ENCODE measurements at places on chromosomes 5 and 9. TPM values are rescaled to one million over a fixed set of nuclear protein-coding genes. Genes with fewer than 3 reads are reported as not detected.
A peak's percentile ranks its signal among the peaks of the same experiment; 100 is the strongest.

DNA sequence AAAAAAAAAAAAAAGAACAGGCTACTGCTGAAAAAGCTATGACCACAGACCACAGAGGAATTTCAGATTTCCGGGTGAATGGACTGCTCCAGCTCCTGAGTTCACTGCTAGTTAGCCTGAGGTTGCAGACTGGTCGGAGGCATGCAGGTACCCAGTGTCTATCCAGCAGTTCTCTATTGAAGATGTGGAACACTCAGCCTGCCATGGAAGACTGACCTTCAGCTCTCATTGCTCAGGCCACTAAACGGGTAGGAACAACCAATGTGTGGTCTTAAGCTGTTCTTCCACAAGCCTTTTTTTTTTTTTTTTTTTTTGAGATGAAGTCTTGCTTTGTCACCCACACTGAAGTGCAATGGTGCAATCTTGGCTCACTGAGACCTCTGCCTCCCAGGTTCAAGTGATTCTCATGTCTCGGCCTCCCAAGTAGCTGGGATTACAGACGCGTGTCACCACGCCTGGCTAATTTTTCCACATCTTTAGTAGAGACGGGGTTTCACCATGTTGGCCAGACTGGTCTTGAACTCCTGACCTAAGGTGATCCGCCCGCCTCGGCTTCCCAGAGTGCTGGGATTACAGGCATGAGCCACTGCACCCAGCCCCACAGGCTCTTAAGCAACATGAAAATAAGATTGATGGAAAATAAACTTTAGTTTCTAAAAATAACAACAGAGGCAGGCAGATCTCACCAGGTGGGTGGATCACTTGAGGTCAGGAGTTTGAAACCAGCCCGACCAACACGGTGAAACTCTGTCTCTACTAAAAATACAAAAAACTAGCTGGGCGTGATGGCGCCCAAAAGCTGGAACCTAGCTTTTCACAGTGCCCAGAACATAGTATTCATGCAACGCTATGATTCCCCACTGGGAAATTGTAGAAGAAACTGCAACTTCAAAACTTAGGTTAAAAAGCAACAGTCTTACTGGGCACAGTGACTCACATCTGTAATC lies 20.0 kb upstream of the NPM1 start:
- DNase-seq: no peak

- DNase-seq: no peak
Observed at GRCh38 chr9:87138128-87139040, 191.1 kb upstream of the GAS1 start.

DNA sequence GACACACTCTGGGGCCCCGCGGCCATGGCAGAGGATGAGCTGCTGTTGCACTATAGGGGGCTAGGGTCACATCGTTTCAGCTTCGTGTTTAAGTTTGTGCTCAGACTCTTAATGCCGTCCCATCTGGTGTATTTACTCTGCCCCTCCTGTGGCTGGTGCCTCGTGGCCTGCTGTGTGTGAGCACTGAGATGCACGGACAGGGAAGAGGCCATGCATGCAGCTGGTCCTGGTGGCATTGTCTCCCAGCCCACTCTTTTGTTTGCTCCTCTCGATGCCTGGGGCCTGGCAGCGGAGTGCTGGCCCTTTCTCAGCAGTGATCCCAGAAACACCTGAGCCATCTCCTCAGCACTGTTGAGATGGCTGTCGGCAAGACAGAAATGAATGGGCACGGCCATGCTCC lies 30.0 kb upstream of the PHF2 start:
- DNase-seq: no peak

- DNase-seq: peak; percentile 98
Observed at GRCh38 chr9:130712564-130713285, 19.1 kb downstream of the EXOSC2 start.

DNA sequence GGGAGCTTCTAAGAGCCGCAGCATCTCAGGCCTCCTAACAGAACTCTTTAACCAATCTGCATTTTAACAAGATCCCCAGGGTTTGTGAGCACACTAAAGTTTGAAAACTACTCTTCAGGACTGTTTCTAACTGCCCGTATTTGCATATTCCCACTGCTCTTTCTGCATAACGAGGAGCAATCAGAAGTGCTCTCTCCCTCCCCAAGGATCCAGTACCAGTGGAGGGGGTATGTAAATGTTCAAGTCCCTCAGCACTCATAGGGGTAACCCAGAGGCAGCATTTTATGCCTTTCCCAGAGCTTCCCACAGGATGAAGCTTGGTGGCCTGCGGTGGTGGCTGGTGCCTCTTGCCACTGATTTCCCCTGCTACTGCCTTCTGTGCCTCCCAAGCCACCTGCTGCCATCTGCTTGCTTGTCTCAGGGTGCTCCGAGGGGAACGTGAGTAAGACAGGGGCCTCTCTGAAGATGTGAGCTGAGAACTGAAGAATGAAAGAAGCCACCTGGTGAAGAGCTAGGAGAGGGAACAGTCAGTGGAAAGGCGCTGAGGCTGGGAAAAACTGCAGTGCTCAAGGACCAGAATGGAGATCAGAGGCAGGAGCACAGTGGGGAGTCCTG lies 30.0 kb upstream of the PPP1R2B start:
- DNase-seq: peak; percentile 13

GRCh38 chr5:142281966-142282365 lies 42.9 kb downstream of the SPRY4 start:
- no peak for DNase-seq

BSPRY gene
- 18.0 TPM for total RNA-seq

DNA sequence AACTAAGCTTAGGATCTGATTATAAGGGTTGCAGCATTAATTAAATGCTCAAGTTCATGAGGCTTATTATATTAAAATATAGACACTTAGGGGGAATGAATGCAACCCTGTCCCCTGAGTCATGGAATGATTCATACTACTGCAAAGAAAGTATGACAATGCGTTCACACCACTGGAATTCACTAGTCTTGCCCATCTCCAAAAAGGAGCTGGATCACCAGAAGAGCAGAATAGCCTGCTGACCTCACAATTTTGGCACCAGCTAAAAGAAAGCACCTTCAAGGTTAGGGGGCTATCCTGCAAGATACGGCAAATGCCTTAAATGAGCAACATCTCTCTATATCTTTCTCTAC lies 32.0 kb upstream of the TMED7 start:
- DNase-seq: no peak

- no peak for DNase-seq
Observed at GRCh38 chr5:97529354-97529985, 346.4 kb upstream of the RIOK2 start.

GBGT1 gene
- 13.5 TPM for total RNA-seq

C9orf40 gene
- total RNA-seq: not detected

- DNase-seq: no peak
Observed at GRCh38 chr5:62960781-62961180, 382.2 kb downstream of the LRRC70 start.

DNA sequence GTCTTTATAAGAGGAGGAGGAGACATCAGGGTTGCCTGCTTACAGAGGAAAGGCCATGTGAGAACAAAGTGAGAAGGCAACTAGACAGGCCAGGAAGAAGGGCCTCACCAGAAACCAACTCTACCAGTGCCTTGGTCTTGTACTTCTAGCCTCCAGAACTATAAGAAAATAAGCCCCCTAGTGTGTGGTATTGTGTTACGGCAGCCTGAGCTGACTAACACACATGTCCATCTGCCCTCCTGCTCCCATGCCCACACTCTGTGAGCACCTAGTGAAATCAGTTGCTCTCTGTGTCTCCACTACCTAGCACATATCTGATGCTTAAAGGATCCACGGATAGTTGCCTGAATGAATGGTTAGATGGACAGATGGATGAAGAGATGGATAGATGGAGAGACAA lies 6.9 kb downstream of the AK3 start:
- DNase-seq: no peak

GRCh38 chr9:137380606-137381005 lies 42.4 kb downstream of the EXD3 start:
- DNase-seq: no peak

GRCh38 chr9:33852216-33852826 lies 35.4 kb downstream of the UBE2R2 start:
- DNase-seq: peak; percentile 81

GRCh38 chr5:142314109-142314508 lies 10.7 kb downstream of the SPRY4 start:
- no peak for DNase-seq

DNA sequence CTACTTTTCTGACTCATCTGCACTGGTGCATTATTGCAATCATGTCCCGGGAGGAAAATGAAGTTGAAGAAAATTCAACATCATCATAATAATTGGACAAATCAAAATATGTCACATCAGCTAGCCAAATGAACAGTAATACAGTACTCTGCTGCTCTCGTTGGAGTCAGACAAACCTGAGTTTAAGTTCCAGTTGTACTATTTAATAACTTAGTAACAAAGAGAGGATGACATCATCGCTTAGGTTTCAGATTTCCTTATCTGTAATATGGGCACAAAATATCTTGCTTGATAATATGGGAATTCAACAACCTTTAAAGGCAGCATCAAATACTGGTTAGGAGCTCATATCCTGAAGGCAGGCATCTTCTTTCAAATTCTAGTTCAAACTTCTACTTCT lies 1248.9 kb upstream of the ACO1 start:
- DNase-seq: no peak

ZNF483 gene
- total RNA-seq: 2.2 TPM

CDC20B gene
- total RNA-seq: not detected

PLK2 gene
- 35.8 TPM for total RNA-seq

DNA sequence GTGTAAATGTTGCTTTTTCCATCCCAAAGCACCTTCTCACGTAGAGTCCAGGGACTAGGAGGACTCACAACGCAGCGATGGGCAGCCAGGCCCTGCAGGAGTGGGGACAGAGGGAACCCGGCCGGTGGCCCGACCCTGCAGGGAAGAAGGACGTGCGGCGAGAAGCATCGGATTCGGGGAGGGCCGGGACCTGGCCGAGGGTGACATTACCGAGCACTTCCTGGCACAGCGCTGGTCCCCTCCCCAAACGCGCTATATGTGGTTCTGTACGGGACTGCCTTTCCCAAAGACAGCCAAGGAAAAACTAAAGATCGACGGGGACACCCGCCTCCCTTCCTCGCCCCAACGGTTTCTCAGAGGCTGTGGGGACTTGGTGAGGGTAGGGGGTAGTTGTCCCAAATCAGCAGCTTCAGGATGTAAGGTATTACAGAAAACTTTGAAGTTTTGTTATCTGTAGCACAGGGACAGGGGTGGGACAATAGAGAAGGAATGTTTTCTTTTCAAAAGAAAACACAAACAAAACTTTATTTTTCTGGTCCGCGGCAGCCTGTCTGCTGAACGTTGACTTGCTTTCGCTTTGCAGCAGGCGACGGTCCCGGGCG lies 887 bp upstream of the MAP3K1 start:
- peak; percentile 39 for DNase-seq

DNA sequence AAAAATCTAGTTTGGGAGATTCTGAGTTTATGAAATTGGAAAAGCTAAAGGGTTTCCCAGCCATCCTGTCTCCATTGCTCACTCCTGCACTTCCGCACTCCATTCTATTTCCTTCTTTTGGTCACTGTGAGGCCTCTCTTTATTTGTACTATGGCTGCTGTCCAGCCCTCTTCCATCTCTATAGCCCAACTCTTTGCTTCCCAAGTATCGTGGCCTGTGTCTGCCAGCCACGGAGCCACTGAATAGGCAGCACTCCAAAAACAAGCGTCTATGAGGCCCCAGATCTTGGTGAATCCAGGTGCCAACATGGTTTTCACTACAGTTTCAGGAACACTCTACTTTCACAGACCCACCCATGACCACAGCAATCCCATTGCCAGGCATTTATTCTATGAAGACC lies 37.2 kb downstream of the GRAMD2B start:
- DNase-seq: no peak

DNA sequence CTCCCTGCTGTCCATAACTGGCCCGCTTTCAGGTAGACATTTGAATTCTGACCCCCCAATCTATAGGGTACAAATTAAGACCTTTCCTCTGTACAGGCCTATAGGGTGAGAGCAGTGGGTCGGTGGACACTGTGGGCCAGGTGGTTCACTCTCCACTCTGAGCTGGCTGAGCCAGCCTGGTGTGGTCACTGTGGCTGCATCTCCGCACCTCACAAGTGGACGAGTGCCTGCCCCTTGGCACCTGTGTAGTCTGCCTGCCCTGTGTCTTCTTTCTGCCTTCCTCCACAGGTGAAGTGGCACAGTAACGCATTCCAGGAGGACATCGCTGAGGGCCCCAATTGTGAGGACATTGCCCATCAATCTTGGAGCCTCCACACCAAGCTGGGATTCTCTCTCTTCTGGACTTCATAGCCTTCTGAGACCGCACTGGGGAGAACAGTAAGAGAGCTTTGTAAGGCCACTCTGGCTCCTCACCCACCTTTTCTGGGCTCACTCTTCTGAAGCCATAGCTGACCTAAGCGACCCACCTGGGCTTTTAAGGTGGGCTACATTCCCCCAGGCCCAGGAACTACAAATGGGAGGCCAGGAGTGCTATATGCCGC lies 33.5 kb upstream of the JADE2 start:
- DNase-seq: no peak

SPOCK1 gene
- total RNA-seq: 14.9 TPM

EFNA5 gene
- total RNA-seq: 1.5 TPM
